Sigmoid colon (tissue), 7 donors: ENCODE measurements at places on chromosomes 16 and 17.
A peak's percentile ranks its signal among the peaks of the same experiment; 100 is the strongest.

DNA sequence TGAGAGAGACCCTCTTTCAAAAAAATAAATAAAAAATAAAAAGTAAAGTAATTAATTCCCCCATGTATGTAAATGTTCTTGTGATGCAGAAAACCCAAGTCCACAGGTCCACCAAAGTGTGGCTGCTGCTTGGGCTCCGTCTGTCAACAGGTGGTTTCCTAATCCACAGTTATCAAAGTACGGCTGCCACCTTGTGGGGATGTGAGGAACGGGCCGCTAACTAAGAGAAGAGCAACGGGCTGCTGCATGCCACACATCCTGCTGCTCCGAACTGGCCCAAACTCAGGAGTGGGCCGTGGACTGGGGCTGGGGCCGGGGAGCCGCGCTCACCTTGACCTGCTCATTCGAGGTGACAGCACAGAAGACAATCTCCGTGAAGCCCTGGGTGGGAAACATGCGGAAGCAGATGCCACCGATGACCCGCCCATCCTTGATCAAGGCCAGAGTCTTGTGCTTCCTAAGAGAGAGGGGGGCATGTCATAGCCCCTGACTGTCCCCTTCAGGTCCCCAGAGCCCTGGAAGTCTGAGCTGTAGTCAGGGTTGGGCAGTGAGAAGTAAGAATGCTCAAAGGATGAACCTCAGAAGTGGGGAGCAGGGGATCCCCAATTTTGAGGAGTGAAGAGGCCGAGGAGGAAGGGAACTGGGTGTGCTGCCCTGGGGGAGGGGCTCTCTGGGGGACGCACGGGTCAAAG lies 4.3 kb downstream of the KAT2A start:
- DNase-seq: peak; percentile 90

- DNase-seq: peak; percentile 42
Observed at GRCh38 chr17:253091-253846, 71.8 kb upstream of the DOC2B start.

GRCh38 chr16:83651871-83652270 lies 155.9 kb upstream of the HSBP1 start:
- no peak for DNase-seq

DNA sequence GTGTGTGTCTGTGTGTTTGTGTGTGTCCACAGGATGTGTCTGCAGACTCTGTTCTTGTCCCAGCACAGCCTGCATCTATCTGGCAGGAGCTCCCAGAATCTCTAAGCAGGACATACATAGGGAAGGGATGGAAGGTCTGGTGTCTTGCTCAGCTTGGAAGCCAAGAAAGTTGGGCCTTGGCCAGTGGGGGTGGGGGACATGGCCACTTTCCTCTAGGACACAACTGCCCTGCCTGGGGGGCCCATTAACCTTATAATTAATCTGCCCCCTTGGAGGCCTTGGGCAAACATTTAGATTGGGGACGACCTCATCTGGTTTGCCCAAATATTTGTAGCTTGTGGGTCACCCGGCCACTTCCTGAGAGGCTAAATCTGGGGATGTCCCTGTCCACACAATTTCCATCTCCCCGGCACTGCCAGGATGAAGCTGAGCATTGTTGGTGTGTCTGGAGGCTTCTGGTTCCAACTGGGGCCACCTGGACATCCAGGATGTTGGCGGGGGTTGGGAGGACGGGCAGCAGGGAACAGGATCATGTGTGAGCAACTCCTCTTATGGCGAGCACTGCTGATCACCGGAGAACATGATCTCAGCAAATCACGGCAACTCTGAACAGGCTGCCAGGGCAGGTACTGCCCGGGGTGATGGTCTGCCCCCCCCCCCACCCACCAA lies 17.2 kb upstream of the FOXF1 start:
- peak; percentile 89 for DNase-seq

DNA sequence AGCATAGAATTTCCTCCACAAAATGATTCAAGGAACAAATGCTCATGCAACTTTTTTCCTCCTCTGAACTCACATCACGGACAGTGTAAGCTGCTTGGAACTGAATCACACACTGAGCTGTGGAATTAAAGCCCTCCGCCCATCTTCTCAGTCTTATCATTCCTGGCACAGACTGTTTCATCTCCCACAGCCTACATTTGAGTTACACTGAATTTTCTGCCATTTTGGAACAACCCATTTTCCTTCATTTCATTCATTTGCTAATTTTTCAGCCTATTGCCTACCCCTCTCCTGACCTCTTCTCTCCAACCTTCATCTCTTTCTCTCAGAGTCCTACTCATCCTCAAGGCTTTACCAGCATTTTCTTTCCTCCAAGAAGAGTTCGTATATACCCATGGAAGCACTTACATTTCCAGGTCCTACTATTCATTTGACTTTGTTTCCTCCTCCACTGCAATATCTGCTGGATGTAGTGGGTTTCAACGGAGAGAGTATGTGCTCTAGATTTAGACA lies 39.1 kb upstream of the TOM1L1 start:
- no peak for DNase-seq

DNA sequence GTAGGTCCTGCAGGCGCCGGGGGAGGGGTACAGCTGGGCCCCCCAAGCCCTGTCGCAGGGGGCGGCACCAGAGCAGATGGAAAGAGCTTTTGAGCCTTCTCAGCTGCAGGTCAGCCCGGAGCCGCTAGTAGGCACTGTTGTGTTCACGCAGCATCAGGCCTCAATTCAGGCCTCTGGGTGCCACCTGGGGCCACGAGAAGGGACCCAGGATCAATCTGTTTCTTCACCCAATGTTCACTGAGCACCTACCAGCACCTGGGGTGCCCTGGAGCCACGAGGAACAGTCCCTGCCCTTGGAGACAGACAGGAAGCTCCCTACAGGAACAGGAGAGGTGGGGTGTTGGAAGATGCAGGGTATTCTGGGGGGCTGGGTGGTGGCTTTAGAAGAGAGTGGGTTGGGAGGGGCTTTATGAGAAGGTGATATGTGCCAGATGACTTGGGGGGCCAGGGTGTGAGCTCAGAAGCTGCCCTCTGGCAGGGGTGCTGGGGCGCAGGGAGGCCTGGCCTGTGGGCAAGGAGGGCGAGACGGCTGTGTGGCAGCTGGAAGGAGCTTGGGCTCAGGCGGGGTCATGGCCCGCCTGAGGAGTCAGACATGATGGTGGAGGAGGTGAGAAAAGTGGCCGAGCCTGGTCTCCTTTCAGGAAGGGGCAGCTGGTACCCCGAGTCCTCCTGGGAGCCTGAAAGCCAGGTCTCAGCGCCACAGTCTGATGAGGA lies 121.9 kb upstream of the GSE1 start:
- no peak for DNase-seq

DNA sequence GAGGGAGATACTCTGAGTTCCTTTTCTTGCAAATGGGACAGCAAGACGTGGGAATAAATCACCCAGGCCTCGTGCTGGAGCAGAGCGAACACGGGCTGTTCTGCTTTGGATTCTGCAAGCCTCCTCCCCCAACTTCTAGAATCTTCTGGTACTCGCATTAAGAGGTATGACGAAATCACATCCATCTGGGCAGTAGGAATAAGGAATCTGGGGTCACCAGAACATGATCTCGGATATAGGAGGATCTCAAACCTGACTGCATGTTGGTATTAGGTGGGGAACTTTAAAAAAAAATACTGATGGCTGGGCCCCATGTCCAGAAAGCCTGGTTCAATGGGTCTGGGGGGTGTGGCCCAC lies 49.8 kb upstream of the USP7 start:
- DNase-seq: no peak

DNA sequence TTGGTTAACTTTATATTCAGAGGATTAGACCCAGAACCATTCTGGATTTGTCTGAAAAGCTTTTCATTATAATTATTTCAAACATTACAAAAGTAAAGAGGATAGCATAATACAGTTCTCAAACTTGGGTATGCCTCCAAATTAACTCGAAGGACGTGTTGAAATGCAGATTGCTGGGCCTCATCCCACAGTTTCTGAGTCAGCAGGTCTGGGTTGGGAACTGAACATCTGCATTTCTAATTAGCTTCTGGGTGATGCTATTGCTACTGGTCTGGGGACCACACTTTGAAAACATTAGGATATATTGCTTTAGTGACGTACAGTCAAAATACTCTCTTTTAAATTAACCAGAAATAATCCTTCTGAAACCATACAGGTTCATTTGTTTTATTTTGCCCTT lies 10.0 kb downstream of the TPPP3 start:
- DNase-seq: no peak

DNA sequence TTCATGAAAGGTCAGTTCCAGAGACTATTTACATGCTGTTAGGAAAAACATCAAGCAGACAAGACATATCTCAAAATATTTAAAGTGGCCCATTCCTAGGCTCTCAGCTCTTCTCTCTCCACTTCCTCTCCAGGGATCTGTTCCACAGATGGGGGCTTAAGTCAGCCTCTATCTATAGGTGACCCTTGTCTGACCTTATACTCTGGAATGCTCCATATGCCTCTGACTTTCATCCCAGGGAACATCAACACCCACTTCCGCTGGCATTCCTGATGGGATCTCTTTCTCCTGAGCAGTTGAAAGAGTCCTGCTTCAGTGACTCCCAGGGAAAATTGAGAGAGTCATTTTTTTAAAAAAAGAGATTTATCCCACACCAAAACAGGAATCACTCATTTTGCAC lies 11.5 kb upstream of the WIPI1 start:
- DNase-seq: no peak
